ENCODE measurements at places on chromosomes 1 and 21. TPM values are rescaled to one million over a fixed set of nuclear protein-coding genes. Genes with fewer than 3 reads are reported as not detected.

Gene HCRTR1
- total RNA-seq, result not detected

Gene C1orf116
- 2.9 TPM for total RNA-seq

Gene RSPH1
- 1.2 TPM for total RNA-seq

Gene MAP3K21
- 2.1 TPM for total RNA-seq

Gene OR14K1
- not detected for total RNA-seq
